Cortex of kidney (tissue), 1 donor: ENCODE measurements at places on chromosomes 4 and X.

GRCh38 chr4:186596850-186597390 is 41.6 kb upstream of the MTNR1A start:
- DNase-seq, result no peak

DNA sequence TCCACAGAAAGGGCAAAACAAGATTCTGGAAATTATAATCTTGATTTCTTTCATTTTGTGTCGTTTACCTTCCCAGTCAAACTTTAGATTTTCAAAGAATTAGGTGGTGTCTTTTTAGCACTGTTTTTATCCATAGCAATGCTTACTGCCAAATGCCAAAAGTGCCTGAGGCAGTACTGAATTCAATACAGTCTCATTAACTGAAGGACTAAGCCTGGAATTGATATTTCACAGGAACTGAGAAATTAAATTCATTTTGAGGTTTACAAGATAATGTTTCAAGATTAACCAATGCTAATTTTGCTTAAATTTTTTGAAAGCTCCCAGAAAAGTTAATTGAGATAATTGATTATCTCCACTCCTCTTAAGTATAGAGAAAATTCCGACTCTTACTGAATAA is 68.8 kb upstream of the ARHGAP24 start:
- DNase-seq, result no peak

DNA sequence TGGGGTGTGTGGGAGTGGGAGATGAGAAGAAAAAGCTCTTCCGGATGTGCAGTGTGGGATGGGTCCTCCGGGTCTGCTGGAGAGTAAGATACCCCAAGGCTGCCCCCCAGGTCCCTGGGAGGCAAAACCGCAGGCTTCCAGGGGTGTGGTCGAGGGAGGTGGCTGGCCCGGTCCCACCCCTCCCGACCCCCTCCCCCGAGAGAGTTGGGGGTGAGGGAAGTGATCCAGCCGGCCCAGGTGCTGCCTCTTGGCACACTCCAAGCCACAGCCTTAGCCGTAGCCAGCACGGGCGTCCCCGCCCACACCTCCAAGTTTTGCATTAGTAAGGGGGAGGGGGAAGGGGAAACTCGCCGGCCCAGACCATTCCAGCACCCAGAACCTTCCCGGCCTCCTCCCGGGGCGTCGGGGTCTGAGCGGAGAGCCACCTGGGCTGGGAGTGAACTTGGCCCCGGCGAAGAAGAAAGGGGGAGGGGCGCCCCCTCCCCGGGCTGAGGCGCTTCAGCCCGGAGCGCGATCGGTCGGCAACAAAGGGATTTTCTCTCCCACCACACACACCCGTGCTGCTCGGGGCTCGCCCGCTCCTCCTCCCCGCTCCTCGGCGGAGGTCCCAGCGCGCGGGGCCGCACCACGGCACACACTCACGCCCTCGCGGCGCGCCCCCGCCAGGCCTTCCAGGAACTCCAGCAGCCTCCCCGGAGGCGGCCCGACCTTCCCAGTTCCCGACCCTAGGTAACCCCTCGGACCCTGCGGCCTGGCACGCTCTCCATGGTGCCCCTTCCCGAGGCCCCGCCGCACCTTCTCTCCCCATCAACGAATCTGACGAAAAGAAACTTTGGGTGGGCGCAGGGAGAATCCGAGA is 14.4 kb downstream of the BCOR start:
- no peak for DNase-seq

GRCh38 chr4:61201561-61201960 is 1.4 kb downstream of the ADGRL3 start:
- no peak for DNase-seq

DNA sequence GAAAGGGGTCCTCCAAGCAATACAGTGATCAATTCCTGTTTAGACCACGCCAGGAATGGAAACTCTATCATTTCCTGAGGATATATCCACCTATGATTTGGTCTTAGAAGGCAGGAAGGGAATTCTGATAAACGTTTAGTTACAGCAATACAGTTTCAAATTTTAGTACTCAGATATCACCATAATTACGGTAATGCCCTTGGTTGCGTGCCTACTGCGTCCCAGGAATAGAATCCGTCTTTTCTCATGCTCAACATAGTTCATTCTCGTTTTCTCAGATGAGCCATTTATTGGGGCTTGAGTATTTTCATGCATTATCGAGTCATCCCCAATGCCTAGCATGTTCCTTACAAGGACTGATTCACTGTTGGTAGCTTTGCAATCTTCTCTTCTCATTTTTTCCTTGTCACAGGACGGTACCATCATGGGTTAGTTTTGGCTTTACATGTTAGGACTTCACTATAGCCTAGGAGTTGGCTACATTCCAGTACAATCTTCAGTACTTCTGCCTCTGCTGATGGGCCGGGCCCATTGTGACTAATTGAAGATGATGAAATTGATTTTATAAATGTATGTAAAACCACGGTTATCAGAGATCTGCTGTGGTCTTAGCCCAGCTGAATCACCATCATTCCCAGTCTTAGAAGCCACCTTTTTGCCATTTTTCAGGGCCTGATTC is 4.4 kb upstream of the PRKX start:
- no peak for DNase-seq

GRCh38 chr4:145795521-145795920 is 115.6 kb downstream of the C4orf51 start:
- DNase-seq, result no peak

DNA sequence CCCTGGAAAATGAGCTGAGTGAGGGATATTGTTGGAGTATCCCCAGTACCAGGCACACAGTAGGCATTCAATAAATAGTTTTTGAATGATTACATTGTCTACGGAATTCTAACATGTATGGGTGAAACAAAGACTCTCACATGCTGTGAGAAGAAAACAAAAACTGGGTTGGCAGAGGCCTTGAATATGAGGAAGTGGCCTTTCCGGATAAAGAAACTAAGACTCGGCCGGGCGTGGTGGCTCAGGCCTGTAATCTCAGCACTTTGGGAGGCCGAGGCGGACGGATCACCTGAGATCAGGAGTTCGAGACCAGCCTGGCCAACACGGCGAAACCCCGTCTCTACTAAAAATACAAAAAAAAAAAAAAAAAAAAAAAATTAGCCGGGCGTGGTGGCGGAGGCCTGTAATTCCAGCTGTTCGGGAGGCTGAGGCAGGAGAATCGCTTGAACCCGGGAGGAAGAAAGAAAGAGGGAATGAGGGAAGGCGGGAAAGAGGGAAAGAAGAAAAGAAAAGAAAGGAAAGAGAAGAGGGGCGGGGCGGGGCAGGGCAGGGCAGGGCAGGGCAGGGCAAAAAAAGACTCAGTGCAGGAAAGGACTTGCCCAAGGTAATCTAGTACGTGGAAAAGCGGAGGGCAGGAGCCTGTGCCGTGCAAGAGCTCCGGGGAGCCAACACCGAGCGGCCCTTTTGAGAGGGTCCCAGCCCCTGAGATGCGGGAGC is 689 bp upstream of the TMA16 start:
- no peak for DNase-seq

DNA sequence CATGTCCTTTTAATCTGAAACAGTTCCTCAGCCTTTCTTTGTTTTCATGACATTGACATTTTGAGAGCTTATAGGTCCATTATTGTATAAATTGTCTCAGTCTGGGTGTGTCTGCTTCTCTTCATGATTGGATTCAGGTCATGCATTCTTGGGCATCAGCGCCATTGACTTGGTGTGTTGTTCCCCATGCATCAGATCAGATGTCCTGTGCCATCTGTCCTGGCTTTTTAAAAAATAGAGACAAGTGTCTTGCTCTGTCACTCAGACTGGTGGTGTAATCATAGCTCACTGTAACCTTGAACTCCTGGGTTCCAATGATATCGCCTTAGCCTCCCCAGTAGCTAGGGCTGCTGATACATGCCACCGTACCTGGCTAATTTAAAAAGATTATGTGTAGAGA is 55.7 kb downstream of the TBC1D14 start:
- DNase-seq, result no peak

GRCh38 chr4:96406742-96407141 is 566.8 kb downstream of the PDHA2 start:
- no peak for DNase-seq

GRCh38 chr4:141636771-141637460 is 533 bp downstream of the IL15 start:
- DNase-seq, result no peak

GRCh38 chrX:153055871-153056749 is at the start of gene PNMA3:
PNMA3 (plus strand) TSS chrX:153056470; CDS start chrX:153057056, 586 bp downstream.
- no peak for DNase-seq

- no peak for DNase-seq
Observed at GRCh38 chr4:176675810-176676209, 116.9 kb downstream of the VEGFC start.

DNA sequence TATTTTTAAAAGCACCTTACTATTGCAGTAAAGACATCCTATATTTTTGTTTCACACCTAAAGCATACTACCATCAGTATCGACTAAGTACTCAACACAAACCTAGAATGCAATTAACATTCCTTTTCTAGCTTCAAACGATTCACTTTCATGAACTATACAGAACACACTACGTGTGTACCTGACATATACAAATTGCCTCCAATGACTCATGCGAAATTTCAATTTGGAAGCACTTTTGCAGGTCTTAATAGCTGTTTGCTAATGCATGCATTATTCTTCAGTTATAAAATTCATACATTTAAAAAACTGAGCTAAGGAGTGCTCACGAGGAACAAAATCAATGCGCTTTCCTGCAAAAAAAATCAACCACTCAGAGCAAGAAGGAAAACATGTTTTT is 19.7 kb upstream of the GPM6B start:
- DNase-seq, result no peak

GRCh38 chr4:24248674-24249630 is 335.4 kb downstream of the DHX15 start:
- DNase-seq, result no peak

- DNase-seq, result no peak
Observed at GRCh38 chr4:42473071-42473684, 75.9 kb downstream of the SHISA3 start.

GRCh38 chr4:1297023-1297395 is 7.3 kb downstream of the MAEA start:
- DNase-seq, result no peak

DNA sequence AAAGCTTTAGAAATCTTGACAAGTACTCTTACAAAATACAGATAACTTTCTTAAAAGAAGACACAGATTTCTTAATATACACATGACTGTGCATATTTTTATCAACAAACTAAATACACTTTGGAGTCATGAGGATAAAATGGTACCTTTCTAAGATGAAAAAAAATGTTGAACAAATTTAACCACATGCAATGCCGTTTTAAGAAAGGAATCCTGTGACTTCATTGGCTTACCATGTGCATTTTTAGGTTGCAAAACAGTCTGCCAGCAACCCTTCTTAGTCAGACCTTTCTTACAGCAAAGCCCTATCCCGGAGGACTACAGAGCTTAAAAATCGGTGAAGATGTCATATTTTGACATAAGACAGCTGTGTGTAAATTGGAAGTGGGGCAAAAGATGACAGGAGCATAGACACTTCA is 51.7 kb downstream of the GASK1B start:
- DNase-seq, result no peak

- no peak for DNase-seq
Observed at GRCh38 chr4:20474119-20474518, 222.4 kb downstream of the SLIT2 start.

DNA sequence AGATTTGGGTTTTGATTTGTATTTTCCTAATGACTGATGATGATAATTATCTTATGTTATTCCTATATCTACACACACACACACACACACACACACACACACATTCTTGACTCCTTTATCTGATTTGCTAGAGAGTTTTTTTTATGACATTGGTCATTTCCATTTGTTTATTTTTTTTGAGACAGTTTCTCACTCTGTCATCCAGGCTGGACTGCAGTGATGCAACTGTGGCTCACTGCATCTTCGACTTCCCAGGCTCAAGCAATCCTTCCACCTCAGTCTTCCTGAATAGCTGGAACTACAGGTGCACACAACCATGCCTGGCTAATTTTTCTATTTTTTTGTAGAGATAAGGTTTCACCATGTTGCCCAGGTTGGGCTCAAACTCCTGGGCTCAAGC is 6.7 kb downstream of the ZNF81 start:
- DNase-seq, result no peak

DNA sequence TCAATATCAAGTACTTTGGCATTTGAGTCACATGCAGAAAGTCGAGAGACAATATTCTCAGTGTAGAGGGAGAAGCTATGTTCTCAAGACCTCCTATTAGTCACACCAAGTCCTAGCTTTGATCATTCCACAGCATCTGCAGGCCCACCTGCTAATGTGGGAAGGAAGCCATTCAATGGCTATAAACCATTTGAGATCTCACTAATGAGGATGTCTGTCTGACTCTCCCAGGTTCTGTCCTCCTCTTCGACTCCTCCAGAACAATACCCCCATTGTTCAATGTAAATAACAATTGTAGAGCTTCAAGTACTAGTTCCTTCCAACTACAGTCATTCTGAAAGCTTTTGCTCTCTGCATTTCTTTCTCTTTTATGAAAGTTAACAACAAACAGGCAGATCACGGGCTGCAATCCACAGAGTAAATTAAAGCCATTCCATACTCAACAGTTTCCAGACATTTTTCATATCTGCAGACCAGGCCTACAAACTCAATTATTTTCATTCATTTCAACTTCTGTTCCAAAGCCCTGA is 140.2 kb upstream of the EDNRA start:
- no peak for DNase-seq

DNA sequence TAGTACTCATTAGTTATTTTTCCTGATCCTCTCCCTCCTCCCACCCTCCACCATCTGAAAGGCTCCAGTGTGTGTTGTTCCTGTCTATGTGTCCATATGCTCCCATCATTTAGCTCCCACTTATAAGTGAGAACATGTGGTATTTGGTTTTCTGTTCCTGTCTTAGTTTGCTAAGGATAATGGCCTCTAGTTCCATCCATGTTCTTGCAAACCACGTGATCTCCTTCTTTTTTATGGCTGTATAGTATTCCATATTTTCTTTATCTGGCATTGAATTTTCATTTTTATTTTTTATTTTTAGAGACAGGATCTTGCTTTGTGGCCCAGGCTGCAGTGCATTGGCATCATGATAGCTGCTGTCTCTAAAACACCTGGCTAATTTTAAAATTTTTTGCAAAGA is 11.9 kb upstream of the UBE2K start:
- no peak for DNase-seq

DNA sequence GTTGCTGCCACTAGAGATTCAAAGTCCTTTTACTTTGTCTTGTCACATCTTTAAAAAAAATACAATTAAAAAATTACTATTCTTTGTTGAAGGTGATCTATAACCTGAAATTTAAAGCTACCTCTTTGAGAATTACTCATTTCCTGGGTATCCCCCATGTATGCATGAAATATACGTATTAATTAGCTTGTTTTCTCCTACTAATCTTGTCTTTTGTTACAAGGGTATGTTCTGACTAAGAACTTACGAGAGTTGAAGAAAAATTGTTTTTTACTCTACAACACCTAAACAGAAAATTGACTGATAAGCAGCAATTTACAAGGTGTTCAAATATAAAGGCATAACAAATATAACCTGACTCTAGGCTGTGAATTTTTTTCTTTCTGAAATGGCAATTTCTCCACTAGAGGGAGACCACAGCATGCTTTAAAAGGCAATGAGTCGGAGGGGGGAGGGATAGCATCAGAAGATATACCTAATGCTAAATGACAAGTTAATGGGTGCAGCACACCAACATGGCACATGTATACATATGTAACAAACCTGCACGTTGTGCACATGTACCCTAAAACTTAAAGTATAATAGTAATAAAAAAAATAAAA is 249.6 kb downstream of the OPHN1 start:
- no peak for DNase-seq

GRCh38 chr4:38621028-38621684 is 42.8 kb upstream of the KLF3 start:
- DNase-seq, result no peak

- DNase-seq, result no peak
Observed at GRCh38 chrX:132561974-132562373, 73.1 kb upstream of the MBNL3 start.

GRCh38 chrX:139967300-139967699 is 2.0 kb upstream of the CXorf66 start:
- DNase-seq, result no peak
